Right lobe of liver (tissue), 6 donors: ENCODE measurements at places on chromosomes 16 and 17.

DNA sequence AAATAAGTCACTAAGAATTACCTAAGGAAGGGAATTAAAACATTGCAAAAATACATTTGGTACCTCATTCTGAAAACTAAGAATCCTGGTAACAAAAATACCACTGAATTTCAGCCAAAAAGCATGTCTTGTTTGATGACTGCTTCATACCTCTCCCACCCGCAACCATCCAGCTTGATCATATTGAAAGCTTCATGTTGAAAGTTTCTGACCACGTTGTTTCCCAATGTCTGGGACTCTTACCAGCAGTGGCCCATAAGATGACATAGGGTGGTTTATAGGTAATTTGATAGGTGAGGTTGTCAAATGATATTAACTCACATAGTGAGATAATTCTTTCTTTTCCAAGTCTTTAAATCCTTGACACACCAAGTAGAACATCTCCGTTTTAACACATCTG, 139.3 kb downstream of the CDH11 start:
- no peak for DNase-seq

DNA sequence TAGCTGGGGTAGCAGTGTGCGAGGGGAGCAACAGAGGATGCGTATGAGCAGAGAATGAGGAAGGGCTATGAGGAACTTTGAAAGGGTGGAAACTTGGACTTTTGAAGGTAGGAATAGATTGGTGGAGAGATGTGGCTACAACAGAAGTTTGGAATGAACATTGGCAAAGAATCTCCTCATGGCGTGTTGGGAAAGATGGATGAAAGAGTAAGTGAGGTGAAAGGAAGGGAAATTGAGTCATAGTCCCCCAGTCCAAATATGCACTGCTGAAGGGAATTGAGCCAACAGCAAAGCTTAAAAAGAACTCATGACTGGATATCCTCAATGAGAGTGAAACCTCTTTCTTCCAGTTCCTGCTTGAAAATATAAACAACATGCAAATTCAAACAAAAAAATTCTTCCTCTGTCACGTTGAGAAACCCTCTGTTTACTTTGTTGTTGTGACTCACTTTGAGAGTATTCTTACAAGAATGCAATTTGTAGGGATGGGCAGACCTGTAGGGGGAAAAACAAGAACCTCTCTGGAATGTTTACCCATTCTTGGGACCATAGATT, 313.2 kb upstream of the KCNJ16 start:
- no peak for DNase-seq

DNA sequence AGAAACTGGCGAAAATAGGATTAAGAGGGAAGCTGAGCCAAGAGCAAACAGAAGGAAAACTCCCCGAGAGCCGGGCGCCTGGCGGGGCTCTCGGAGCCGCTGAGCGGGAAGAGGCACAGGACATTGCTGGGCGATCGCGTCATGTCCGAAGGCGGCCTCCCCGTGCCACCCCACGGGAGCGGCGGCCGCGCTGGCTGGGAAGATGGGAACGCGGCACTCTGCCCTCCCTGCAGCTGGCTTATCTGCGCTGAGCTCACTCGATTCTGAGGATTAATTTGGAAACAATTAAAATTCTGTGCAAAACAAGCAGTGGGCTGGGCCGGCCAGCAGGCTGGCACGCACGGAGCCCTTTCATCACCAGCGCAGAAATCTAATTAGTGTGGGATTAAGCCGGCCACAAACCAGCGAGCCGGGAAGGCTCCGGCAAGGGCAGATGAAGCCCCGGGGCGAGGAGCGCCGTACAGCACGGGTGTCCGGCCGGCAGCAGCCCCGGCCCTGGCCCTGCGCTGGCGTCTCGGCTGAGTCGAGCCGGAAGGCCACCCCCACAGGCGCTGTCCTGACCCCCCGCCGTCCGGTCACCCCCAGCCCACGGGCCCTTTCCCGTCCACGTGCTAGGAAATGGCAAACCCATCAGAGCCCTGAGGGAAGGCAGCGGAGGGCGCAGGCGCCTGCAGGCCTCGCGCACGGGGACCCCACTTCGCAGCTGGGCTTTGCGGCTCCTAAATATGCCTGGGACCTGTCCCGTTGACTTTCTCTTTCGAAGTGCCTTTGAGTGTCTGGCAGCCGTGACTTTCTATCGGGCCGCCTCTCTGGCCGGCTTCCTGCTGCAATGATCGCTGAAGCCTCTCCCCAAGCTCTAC, 37.9 kb downstream of the SOX8 start:
- no peak for DNase-seq

GRCh38 chr16:77823067-77823466, 34.7 kb downstream of the VAT1L start:
- DNase-seq, result no peak

DNA sequence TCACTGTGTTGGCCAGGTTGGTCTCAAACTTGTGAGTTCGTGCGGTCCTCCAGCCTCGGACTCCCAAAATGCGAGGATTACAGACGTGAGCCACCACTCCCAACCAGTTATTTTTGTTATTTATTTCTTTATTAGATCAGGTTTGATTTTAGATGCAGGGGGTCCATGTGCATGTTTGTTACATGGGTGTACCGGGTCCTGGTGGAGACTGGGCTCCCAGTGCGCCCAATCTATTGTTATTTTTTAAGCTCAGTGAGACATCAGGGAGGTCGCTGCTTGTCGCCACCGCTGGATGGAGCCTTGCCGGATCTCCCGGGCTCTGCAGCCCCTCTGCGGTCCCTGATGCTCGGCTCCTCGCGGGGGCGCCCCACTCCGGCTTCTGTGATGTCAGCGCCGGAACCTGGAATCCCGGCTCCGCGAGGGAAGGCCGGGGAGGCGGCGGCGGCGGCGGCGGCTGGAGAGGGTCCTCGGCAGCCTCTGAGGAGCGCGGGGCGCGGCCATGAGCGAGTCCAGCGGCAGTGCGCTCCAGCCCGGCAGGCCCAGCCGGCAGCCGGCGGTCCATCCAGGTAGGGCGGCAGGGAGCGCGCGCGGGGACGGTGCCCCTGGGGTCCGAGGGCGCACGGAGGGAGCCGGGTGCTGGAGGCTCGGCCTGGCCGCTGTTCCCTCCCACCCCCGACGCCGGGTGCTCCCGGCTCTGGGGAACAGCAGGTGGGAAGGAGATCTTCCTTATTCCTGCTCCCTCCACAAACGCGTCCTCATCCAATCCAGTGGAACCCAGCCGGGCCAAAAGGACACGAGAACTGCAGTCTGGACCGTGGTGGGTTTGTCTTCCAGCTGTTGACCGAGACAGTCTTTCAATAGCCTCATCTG, at the start of gene TMC7:
TSS of gene TMC7 (plus strand) at position 370 of the 870 bp plus-strand sequence. CDS start at position 500, 130 bp downstream.
- DNase-seq, result peak; percentile 88

GRCh38 chr16:28977703-28978662, 3.4 kb downstream of the SPNS1 start:
- DNase-seq, result no peak

DNA sequence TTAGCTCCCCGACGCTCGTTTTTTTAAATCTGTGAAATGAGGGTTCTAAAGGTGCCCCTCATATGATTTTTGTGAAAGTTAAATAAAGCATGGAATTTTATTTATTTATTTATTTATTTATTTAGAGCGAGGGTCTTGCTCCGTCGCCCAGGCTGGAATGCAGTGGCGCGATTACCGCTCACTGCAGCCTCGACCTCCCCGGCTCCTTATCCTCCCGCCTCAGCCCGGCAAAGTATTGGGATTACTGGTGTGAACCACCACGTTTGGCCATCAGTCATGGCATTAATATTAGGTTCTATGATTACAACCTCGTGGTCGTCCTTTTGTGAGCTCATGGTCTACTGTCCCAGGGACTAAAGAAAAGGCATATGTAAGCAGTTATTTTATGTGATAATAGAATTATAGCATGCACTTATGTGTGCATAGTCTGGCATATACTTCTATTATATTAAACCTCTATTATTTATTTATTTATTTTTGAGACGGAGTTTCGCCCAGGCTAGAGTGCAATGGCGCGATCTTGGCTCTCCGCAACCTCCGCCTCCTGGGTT, 557 bp upstream of the LUC7L start:
- DNase-seq, result no peak

DNA sequence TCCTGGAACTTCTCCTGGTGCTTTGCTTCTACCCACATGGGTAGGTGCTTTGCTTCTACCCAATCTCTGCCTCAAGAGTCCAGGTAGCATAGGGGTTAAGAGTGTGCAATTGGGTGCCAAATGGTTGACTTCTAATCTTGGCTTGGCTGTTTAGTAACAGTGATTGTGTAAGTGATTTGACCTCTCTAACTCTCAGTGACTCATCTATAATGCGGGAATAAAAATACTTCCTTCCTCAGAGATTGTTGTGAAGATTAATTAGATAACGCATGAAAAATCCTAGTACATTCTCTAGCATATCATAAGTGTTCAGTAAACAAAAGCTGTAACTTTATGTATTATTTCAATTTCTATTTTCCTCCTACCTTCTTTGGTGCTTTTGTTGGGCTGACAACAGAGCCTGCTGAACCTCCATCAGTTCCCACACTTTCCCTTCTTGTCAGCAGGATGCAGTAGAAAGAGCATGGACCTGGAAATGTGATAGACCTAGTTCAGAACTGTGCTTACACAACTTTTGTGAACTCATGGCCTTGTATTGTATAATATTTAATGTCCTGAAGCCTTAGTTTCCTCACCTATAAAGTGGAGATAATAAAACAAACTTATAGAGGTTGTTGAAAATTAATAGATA, 72.9 kb upstream of the SMIM36 start:
- peak; percentile 51 for DNase-seq

GRCh38 chr17:66468241-66469087, 166.1 kb downstream of the PRKCA start:
- DNase-seq, result no peak

GRCh38 chr16:14013571-14014283, 57.4 kb upstream of the MRTFB start:
- no peak for DNase-seq

DNA sequence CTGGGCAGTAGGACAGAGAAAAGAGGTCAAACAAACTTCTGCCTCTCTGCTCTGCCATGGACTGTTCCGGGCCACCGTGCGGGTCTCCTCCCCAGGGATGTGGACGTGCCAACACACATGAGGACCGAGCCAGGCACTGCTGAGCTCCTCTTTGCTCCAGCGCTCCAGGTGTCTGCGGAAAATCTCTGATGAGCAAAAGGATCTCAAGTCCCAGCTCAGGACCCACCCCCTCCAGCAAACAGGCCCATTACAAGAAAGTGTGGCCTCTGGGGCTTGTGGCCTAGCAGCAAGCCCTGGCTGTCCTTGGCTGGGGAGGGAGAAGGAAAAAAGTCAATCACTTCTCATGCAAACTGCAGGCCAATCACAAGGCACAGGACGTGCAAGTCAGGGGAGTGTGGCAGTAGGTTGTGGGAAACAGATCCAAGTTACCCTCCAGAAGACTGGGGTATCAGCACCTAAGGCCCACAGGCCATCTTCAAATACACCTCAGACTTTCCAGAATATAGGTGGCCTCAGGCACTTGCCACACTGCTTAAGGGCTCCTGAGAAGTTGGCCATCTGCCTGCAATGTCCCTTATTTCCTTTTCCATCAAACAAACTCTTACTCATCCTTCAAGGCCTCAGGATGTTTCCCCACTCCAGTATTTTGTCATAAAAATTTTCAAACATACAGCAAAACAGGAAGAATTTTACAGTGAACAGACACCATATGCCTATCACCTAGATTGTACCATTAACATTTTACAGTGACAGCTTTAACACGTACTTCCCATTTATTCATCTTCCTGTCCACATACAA, 36.0 kb upstream of the SREBF1 start:
- DNase-seq, result no peak

DNA sequence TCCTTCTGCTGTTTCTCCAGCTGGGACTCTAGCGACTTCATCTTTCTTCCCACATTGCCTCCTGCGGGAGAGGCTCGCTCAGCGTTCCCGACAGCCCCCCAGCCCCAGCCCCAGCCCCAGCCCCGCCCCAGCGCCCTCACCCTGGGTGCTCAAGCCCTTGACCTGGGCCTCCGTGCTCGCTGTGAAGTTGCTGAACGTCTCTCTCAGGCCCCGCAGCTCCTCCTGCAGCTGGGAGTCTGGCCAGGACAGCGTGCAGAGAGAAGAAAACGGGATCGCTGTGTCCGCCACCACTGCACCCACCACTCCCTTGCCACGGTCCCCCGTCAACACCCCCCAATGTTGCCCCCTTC, 2.4 kb downstream of the ASGR1 start:
- no peak for DNase-seq

DNA sequence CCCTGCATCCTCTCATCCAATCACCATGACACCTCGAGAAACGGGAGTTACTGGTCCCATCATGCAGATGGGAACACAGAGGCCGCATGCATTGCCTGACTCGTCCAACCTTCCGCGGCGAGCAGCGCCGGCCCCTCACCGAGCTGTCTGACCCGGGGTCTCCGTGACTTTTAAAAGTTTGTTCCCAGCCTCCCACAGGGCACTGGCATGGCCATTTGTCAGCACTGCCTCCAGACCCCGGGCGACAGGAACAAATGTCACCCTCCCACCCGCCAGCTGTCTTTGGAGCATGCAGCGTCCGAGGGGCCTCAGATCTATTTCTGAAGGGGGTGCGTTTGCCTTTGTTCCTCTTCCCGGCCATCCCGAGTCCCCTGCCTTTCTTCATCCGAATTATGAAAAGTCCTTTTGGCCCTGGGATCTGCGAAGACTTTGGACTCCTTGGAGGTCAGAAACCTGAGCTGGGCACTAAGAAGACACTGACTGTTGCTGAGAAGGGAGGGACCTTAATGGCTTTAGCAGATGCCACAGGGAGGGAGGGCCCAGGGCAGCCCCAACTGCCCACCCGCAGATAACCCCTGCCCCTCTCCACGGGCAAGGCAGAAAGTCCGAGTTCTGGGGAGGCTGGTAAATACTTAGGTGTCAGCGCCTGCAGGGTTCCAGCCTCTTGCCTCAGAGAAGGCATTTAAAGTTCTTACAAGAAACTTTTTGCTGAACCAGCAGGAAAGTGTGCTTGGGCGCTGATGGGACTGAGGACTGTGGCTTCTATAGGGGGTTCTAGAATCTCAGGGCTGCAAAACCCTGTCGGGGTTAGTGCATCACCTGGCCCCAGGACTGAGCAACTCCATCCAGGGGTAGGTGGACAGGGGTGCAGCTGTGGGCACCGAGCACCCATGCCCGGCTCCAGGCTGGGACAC, 348.1 kb downstream of the FOXL1 start:
- no peak for DNase-seq

DNA sequence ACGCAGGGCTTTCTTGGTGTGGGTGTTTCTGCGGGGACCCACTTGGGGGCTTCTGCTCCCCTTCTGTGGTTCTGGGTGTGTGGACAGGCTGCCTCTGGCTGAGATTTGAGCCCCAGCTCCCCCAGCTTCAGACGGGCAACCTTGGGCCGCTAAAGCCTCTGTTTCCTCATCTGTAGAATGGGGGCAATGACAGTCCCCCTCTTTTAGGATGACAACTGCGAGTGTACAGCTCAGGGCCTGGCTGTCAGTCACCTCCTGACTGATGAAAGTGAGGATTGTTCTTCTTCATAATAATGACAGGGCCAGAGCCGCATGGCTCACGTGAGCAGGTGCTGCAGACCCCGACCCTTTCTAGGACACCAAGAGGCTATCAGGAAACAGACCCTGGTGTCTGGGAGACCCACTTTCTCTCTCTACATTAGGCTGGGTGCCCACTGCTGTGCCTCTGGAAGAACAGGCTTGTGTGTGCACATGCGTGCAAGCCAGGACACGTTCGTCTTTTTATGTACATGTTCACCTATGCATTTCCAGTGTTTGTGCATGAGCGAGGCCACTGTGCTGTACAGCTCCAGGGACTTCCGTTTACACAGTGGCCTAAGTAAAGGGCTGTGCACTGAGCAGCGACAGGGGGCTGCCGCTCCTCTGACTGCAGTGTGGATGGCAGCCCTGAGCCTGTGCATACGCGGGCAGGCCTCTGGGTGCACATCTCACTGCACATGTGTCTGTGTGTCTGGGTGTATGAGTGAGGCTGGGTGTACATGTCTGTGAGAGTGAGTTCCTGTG, 4.6 kb downstream of the SPNS3 start:
- DNase-seq, result no peak

- DNase-seq, result no peak
Observed at GRCh38 chr16:57389087-57389468, 15.5 kb upstream of the CCL17 start.
